ENCODE measurements at places on chromosomes 4 and X.
A peak's percentile ranks its signal among the peaks of the same experiment; 100 is the strongest.

DNA sequence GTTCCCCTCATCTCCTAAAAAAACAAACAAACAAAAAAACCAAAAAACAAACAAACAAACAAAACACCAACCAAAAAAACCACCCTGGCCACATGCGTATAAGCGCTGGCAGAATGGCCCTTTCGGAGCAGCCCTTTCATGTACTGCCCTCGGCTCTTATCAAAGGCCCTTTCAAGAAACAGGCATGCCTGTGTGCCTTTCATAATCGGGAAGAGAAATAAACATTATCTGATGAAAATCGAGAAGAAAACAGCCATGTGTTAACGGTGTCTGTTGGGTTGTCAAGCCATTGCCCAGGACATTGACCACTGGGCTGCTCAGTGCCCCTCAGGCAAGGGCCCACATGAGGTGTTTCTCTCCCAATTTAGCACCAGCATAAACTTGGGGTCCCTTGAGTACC, 68.3 kb downstream of the PJA1 start:
- no peak for DNase-seq

- peak; percentile 17 for DNase-seq
Measured at GRCh38 chr4:77193511-77194102, 36.6 kb downstream of the CCNG2 start.

- DNase-seq: no peak
Measured at GRCh38 chrX:124860736-124861135, 458.9 kb upstream of the TEX13C start.

GRCh38 chrX:125210146-125210545, 109.5 kb upstream of the TEX13C start:
- no peak for DNase-seq

DNA sequence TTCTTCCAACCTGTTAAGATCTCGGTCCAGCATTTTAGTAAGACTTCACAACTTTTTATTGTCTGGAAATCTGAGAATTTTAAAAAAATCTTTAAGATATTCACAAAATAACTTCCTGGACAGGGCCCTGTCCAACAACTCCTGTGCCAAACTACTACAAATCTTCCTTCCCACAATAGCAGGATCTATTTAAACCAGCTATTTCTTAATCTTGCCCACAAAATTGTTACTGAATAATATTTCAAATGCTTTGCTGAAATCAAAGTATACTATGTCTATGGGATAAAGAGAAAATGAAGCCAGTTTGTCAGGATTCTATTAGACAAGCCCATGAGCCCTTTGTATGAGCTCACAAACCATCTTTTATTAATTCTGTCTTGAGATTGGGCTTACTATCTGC, 104.1 kb upstream of the DDIT4L start:
- no peak for DNase-seq

DNA sequence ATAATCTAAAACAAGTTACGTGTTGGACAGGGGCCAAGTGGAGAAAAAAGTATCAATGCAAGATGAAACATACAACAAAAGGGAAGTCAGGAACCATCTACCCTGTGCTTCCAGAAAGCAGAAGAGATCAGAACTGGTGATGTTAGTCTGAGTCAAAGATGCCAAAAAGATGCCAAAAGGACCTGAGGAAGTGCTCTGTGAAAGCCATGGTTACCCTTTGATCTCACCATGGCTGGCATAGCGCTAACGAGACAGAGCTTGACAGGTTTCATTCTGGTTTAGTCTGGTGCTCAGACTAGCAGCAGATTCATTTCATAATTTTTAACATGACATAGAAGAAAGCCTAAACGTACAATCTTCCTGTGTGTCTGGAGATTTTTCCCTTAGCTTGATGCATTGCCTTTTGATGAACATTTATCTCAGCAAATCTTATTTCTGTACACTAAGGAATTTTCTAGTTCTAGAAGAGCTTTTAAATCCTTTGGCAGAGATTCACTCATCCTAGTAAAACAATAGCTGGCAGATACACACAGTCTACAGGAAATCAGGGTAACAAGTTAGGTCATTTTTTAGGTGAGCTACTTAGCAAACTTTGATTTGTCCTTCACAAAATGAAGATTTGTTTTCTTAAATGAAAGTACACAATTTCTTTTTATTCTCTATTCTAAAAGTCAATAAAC, 87.7 kb downstream of the COL25A1 start:
- no peak for DNase-seq

GRCh38 chr4:24915121-24915922, 2.5 kb upstream of the CCDC149 start:
- DNase-seq: peak; percentile 49

DNA sequence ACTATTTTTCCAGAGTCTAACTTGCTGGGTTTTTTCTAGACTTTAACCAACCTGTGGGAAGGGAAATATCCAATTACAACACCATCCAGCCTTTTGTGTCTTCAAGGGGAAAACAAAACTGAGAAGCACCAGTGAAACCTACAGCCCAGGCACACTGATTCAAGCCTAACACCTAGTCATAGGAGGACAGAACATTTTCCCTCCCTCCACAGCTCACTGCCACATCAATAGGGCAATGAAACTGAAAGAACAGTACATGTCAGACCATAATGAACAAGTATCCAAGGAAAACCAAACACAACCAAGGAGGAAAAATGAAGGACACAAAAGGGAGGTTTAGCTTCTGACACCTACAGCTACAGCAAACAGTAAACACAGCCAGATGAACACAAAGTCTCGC, 17.6 kb downstream of the MAGEA8 start:
- no peak for DNase-seq

DNA sequence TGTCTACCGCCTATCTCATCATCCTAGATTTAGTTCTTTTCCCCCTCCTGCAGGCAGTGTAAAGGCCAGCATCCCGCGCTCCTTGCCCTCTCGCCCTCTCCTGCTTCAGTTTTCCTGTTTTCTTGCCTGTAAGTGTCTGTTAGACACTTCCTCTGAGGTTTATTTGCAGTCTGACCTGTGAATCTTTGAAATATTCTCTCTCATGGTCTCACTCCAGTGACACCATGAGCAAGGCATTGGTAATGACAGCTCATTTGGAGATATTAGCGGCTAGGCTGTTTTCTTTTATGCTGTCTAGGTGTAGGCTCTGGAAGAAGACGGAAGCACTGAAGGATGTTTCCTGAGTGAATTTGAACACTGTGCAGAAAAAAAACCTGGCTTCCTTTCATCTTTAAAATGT, 179.6 kb downstream of the KDR start:
- no peak for DNase-seq

DNA sequence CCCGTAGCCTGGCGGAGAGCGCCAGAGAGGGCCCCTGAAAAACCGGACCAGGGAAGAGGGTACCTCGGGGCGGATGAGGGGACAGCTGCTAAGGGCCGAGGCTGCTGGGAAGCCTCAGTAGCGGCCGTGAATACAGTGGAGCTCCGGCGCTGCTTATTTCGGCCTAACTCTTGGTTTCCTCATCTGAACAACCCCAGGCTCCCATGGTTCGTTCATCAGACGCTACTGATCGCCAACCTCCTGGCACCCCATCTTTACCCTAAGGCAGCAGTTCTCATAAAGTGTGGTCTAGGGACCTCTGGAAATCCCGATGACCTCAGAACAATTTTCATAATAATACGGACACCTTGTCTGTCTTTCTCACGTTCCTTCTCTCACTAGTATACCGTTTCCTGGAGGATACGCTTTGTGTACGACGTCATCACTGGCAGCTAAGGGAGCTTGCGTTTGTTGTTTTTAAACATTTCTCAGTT, 645 bp upstream of the RAB28 start:
- DNase-seq: no peak

DNA sequence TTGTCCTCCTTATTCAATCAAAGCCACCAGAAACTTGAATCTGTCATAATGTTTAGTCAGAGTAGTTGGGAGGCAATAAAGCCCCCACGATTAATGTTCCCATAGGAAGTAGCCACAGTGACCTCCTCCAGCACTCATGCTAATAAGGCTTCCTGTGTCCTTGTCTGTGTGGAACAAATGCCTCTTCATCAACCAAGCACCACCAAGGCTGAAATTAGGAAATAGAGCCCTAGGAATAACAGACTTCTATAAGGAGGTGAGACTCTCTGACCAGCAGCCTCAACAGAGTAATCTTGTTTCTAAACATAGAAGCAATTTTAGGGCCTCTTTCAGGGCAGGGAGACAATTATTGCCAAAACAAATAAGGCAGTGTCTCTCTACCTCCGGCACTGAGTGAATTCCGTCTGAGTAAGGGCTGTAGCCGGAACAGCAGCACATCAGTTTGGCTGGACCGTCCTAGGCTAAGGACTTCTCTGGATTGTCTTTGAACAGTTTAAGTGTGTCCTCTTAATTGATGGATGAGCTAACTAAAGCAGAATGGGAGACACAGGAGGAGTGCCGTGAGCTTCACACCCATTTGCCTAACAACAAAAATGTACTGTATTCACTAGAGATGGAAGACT, 329.2 kb upstream of the HAND2 start:
- no peak for DNase-seq

DNA sequence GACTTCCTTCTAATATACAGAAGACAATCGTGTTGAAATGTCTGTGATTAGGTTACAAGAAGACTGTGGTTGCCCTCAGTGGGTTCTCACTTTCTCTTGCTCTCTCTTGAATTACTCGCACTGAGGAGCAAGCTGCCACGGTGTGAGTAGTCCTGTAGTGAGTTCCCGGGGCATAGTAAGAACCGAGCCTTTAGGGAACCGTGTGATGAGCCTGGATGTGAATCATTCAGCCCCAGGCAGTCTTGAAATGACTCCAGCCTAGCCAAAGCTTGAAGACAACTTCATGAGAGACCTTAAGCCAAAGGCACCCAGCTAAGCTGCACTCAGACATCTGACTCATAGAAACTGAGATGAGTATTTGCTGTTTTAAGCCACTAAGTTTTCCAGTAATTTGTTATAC, 292.7 kb downstream of the SPOCK3 start:
- no peak for DNase-seq

GRCh38 chr4:113564493-113564892, 197.0 kb downstream of the CAMK2D start:
- DNase-seq: no peak

DNA sequence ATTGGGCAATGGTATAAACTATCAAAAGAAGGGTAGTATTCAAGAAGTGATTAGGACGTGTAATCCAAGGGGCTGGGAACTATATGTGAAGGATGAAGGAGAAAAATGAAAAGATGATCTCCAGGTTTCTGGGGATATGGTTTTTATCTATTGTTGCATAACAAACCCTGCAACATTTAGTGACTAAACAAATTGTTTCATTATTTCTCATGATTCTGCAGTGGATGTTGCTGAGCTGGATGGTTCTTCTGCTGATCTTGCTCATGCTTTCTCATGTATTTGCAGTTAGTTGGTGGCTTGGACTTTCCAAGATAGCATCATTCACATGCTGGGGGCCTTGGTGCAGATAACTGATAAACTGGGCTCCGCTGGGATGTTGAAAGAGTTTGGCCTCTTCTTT, 29.1 kb downstream of the PHOX2B start:
- DNase-seq: no peak

DNA sequence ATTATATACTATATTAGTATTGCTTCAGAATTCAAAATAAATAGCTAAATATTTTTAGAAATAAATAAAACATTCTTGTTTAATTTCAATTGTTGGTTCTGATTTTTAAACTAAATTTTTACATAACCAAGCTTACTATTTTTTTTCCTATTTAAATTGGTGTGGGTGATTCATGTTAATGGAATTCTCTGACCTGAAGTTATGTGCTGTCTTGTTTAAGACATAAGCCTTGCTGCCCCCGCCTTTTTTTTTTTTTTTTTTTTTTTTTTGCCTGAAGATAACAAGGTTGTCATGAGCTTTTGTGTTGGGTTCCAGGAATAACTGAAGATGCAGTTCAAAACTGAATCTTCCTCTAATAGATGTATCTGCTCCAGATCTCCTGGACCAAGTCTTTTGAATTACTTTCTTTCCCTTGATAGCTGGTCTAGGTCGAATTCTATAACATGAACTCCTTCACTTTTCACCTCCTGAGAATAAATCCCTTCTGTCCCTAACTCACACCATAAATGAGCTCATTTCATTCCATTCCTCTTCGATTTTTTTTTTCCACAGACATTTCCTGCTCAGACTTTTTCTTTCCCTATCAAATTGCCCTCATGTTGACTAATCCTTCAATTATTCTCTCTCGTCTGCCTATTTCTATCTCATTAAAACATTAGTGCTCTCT, 261.5 kb upstream of the FTHL17 start:
- no peak for DNase-seq

GRCh38 chr4:92182006-92182735, 121.6 kb upstream of the GRID2 start:
- no peak for DNase-seq

- DNase-seq: no peak
Measured at GRCh38 chrX:148947399-148947975, 447.1 kb downstream of the AFF2 start.

- no peak for DNase-seq
Measured at GRCh38 chr4:181756451-181757095, 486.6 kb upstream of the TENM3 start.

DNA sequence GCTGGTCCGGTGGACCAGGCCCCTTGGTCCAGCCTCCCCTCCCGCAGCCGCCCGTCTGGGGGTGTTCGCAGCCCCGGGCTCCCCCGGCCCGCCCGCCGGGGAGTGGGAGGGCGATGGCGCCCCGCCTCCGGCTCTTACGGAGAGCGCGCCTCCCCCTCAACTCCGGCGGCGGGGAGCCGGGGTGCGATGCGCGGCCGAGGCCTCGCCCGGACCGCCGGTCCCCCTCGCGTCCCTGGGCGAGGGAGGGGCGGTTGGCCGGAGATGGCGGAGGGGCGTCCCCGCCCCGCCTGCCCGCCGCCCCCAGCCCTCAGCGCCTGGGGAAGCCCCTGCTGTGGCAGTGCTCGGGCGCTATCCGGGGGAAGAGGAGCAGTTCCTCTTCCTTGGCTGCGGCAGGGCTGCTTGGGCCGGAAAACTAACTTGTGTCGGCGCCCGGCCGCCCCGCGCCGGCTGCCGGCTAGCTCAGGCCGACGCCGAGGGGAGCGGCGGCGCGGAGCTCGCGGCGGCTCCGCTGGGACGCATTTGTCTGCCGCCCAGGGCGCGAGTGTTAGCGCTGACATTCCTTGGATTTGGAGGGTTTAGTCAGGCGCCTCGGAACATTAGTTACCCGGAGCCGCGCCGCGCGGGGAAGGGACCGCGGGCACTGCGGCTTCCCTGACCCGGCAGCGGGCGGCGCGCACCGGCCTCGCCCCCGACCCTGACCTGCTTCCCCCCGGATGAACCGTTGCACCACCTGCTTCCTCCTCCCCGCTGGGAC, 994 bp downstream of the GALNT7 start:
- peak; percentile 71 for DNase-seq

DNA sequence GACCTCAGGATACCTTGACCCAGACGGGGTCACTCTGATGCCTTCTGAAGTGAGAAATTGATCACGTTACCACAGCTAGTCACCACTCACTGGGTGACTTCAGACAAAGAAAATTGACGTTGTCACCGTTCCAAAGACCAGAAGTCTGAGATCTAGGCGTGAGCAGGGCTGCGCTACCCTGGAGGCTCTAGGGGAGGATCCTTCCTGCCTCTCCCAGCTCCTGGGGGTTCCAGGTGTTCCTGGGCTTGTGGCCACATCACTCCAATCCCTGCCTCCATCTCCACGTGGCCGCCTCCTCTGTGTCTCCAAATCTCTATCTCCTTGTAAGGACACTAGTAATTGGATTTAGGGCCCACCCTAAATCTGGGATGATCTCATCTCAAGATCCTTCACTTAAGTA, 48.9 kb upstream of the CD99 start:
- DNase-seq: no peak

Data from thyroid gland (tissue), 4 donors.